Jurkat, Clone E6-1 (cell line): ENCODE measurements at places on chromosomes 12 and 14.
A peak's percentile ranks its signal among the peaks of the same experiment; 100 is the strongest.

DNA sequence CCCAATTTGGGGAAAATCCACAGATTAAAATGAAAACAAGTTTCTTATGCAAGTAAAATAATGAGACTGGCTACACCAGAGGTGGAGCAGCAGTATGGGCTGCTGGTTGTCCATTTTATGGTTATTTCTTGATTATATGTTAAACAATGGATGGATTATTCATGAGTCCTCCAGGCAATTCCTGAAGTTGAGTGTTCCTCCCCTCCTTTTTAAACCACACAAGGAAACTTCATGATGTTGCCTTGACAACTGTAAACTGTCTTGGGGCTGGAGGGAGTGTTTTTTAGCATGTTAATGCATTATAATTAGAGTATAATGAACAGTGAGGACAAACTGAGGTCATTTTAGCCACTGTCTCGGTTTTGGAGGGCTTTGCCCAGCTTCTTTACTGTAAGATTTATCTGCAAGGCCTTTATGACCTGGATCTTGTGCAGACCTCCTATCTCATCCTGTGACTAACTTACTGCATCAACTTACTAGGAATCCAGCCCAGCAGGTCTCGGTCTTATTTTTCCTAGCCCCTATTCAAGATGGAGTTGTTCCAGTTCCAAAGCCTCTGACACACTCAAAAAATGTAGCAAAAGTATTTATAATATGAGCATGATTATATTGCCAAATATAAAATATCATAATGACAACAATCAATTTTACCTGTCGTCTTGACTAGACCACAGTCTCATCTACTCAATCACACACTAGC lies 534.0 kb downstream of the TMEM121 start:
- no peak for DNase-seq

- no peak for DNase-seq
Measured at GRCh38 chr12:89289720-89290119, 62.6 kb downstream of the DUSP6 start.

GRCh38 chr14:31083781-31084180 lies 57.6 kb upstream of the STRN3 start:
- DNase-seq = no peak

GRCh38 chr14:31283578-31284252 lies 76.1 kb upstream of the HECTD1 start:
- DNase-seq = peak; percentile 18

DNA sequence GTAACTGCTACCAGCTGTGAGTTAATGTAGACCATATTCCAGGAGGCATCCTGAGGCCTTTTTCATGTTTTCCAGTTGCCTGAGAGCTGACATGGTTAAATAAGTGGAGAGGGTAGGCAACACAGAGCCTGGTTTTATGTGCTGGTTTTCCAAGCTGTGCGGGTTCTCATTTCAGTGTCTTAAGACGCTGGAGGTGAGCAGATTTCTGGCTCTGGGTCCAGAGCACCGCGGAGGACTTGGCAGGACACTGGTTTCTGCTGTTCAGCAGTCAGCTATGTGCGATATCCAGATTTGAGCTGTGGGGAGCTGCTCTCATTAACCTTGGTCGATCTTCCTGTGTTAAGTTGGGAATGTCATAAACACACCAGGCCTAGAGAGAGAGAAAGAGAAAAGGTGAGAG lies 680.8 kb downstream of the BCL11B start:
- DNase-seq = no peak

DNA sequence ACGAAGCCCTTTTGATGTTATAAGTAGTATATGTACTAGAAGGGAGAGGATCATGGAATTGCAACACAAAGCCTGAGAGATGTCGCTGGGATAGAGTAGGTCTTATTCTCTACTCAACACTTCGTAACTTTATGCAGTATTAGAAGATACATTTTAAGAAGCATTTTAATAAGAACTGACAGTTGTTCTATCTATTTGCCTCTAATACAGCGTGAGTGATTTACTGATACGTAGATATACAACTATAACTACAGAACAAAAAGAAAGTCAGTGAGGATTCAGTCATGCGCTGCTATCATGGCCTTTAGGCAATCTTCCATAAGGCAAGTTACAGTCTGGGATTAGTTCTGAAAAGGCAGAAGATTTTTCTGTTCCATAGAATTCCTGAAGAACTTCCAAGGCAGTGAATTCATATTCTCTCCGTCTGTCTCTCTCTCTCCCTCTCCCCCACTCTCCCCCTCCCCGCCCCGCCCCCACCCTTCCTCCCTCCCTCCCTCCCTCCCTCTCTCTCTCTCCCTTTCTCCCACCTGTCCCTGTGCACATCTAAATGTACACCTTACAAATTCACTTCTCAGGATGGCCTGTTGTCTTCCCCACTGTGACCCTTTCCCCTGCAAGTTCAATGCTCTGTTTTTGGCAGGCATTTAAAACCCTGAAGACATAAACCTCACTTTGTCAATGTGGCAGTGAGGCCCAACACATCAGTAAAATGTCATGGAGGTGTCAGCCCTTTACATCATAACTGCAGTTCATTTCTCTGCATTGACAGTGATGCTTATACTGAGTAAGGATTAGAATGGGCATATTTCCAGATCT lies 470.6 kb downstream of the EGLN3 start:
- no peak for DNase-seq

GRCh38 chr14:63544591-63545299 lies 1.6 kb upstream of the PPP2R5E start:
- DNase-seq = no peak

DNA sequence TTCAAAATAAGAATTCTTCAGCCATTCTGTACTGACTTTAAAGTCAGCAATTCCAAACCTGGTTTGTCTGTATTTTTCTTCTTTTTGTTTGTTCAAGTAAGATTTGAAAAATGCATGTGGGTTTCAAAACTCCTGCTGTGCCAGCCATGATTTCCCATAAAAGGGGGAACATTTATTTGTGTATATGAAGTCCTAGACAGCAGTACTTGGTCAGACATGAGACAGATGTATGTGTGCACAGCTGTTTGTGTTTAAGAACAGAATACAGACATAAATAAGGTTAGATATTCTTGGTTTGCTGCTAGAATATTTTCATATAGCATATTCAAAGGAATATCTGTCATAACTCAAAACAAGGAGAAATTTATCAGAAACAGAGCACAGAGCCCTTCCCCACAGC lies 236.0 kb downstream of the ADAMTS20 start:
- DNase-seq = no peak

DNA sequence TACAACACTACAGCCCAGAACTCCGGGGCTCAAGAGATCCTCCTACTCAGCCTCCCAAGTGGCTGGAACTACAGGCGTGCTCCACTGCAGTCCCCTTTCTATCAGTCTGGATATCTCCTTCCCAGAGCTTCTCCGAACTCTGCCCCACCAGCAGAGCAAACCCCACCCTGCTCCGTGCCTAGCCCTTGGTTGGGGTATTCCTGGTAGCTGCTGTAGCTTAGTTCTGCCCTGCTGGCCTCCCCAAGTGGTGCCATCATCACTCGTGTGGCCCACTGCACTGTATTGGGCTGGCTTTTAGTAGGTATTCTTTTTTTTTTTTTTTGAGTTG lies 9.5 kb downstream of the HSP90AA1 start:
- DNase-seq = no peak

DNA sequence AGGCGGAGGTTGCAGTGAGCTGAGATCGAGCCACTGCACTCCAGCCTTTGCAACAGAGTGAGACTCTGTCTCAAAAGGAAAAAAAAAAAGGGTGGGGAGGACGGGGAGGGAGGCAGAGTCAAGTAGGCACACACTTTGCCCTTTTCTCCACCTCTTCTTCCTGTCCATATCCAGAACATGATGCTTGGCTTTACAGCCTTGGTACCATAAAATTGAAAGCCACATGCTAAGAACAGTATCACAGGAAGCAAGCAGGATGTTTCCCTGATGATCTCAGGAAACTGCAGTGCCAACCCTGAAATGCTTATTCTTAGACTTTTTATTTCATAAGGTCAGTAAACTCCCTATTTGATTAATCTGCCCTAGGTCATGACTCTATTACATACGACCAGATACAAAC lies 32.5 kb upstream of the YAF2 start:
- no peak for DNase-seq

DNA sequence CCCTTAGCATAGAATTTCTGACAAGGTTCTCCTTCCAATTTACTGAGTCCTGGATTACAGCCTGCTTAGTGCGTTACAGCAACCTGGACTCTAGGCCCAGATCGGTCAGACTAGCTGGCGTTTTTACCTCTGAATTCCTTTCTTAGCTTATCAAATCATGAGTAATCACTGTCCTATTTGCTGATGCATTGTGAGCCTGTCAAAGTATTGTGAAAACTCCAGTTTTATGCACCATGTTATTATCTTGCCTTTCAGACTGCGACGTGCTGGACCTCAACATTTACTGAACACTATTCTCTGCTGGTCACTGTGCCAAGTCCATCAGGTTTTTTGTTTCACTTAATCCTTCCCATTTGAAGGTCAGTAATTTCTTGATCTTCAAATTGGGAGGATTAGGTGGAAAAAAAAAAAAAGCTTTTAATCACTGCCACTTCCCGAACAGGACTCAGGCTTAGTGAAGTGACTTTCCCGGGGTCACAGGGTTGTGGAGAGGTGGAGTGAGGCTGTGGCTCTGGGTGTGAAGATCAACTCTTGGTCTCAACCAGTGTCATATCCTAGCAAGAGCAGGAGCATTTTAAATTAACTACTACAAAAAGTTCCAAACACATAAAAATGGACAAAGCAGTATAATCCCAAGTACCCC lies 31.2 kb downstream of the FBXO21 start:
- DNase-seq = no peak

DNA sequence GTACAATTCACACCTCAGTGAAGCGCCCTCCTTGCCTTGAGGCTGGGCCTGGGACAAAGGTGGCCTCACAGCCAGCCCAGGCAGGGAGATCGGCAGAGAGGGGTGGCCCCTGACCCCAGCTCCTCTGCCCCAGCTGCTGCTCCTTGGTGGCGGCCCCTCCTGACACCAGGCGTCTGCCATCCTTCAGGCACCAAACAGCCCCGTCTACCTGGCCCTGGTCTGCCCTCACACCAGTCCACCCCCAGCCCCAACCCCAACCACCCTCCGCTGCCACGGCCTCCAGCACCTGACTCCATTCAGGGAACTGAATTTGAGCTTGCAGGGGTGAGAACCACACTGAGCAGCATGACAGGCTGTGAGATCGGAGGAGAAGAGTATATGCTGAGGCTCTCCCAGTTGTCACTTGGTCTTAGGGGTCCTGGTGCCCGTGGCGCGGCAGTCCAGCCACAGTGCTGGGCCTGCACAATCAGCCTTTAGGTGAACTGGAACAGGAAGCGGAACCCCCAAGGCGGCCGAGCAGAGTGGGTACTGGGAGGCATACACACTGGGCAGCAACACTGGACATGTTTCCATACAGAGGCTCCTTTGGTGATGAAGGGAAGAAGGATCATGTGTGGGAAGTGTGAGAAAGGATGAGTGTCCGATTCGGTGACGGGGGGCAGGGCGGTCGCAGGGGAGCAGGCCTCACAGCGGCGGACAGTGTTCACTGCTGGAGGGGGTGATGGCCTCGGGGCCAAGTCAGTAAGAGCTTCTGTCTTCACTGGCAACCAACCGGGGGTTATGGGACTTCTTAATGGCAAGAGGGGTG lies 18.7 kb downstream of the ZFYVE21 start:
- no peak for DNase-seq

DNA sequence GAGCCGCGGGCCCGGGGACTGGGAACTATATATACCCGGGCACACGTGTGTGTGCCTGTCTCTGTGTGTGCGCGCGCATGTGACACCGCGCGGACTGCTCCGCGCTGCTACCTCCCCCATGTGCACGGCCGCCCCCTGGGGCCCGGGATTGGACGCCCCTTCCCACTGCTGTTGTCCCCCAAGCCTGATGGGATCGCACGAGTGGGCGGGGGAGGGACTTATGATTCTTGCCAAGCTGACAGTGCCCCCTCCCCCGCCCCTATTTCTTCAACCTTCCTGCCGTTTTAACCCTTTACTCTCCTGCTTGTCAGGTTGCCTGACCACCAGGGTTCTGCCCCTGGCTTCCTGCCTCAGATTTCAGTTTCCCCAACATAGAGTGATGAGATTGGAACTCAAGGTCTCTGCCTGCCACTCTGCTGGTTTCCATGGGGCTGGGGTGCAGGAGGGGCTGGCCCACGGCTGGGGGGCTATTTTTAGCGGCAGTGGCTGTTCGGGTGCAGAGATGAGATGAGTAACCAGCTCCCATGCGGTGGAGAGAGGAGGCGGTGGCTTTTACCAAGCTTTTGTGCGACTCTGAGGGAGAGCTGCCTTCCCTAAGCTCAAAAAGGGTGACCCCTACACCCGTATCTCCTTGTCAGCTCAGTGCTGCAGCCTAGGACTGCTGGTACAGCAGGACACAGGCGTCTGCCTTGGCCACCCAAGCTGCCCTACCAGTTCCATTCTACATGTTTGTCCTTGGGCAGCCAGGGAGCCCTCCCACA lies at the start of gene DDN:
DDN (minus strand) TSS at position 5 of the 761 bp plus-strand sequence. CDS start 88 bp downstream, outside the sequence.
- no peak for DNase-seq

DNA sequence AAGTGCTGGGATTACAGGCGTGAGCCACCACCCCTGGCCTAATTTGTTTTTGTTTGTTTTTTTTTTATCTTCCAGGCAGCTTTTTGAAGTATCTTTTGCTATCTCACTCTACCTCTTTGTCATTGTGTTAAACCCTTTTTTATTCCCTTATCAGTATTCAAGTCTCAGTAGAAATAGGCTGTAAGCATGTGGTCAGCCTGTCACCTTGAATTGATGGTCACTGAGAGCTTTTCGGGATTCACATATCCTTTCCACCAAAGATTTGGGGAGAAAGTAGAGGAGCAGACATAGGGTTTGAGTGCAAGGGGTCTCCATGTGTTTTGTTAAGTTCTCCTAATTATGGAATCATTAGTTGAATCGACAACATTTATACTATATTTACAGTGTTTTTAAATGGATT lies 36.4 kb downstream of the TMPO start:
- no peak for DNase-seq
